Amniotic stem cell (primary cell): ENCODE measurements at places on chromosomes 5 and 9.

DNA sequence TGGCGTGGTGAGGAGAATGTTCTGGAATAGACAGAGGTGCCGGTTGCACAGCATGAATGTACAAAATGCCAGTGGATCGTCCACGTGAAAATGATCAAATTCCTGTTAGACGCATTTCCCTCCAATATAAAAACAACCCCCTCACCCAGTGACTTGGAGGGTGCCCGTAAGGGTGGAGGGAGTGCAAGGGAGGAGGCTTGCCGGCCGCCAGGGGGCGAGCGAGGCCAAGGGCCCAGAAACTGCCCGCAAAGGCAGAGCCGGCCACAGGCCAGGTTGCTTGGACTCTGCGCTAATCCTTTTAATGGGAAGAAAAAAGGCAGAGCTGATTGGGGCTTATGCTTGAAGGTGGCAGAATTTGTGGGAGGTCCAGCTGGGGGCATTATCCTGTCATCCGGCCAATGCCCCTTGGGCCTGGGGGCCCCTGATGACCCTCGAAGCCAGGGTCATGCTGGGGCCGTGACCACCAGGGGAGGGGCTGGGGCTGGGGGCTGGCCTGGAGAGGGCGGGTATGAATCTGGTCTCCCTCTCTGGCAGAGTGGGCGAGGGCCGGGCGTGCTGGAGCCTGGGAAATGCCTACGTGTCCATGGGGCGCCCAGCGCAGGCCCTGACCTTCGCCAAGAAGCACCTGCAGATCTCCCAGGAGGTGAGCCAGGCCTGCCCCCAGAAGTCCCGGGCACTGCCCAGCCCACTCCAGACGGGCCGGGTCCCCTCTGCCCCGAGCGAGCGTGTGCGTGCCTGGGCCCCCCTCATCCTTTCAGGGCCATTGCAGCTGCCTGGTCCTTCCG lies 12.0 kb downstream of the GPSM1 start:
- DNase-seq, result no peak

- no peak for DNase-seq
These were observed 777 bp downstream of the GPSM1 start for GRCh38 chr9:136328011-136328621.

DNA sequence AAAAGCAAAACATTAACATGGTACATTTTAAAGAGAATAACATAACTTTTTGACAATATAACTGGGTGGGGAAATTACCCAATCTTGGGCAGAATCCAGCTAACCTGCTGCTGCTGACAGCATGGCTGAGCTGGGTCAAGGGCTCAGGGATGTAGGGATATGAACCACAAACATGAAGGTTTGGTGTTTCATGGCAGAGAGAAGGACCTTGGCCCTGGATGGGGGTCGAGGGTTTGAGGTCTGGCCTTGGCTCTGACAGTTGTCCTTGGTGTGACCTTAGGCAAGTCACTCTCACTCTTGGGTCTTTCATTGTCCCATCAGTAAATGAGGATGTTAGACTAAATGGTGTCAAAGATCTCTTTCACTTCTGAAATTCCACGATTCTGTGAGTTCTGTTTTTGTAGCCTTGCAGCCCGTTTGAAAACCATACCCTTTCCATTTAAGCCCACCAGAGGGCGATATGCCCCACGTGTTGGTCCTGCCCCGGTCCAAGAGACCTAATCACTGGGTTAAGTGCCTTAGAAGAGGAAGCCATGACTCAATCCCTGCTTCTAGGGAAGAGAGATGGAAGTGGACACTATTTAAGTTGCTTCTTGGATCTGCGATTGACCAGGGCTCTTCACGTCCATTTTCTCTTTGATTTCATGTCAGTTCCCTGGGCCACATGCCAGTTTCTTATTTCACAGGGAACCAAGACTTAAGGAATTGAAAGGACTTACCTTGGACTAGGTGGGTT lies 56.8 kb upstream of the TEX48 start:
- DNase-seq, result peak; percentile 66

DNA sequence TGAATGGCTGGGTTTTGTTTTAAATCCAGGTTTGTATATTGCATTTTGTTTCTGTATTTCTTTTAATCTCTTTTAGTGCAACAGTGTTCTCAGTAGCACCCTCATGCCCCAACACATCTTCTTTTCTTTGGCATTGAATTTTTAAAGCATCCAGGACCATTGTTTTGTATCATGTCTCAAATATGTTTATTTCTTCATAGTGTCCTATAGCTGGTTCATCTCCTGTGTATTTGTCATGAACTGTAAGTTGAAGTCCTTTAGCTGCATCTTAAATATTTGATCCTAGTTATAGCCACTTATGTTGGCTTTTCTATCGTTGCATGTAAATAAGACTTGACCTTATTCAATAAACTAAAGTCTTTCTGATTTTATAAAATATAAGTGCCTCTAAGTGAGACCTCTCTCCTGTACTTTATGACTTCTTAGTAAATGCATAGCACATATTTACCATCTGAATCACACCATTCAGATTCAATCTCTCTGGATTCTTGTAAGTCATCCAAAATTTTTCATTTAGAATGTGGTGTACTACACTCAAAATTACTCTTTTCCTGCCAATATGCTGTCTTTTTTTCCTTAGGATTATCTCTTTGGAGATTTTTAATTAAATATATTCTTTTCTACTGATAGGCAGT lies 21.0 kb upstream of the ERCC6L2 start:
- no peak for DNase-seq
